ENCODE measurements at places on chromosomes 5 and 9.

DNA sequence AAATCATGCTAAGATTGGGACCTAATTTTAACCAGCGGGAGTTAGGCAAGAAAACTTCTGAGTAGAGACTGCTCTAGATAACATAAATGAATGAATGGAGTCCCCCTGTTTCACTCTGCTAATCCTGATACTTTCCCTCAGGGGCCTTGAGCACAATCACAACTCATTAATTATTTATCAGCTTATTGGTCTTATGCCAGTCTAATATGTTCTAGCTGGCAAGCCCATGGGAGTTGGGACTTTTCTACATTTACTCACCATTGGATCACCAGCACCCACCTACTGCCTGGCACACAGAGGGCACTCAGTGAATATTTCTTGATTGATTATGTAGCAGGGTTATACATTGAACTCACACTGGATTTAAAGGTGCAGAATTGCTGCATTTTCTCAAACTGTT, 13.5 kb upstream of the TMED7 start:
- DNase-seq, result no peak

DNA sequence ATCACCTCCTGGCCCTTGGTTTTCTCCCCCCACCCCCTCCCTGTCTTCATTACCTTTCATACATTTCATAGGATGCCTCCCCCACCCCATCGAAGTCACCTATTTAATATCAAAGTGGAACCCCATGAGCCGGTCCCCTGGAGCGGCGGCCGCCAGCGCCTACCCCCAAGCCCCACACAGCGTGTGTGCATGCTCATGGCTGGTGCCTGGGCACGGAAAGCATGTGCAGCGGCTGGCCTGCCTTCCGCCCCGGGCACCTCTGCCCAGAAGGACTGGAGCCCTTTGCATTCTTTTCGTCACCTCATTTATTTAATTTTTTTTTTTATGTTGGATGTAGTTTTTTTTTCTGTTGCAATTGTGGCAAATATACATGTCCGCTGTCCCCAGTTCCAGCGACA, 116.2 kb downstream of the WNK2 start:
- DNase-seq, result no peak

- peak; percentile 74 for DNase-seq
Observed at GRCh38 chr9:133371261-133371711, 4.6 kb downstream of the SURF4 start.

- no peak for DNase-seq
Observed at GRCh38 chr5:157072508-157072907, 13.6 kb upstream of the HAVCR1 start.

DNA sequence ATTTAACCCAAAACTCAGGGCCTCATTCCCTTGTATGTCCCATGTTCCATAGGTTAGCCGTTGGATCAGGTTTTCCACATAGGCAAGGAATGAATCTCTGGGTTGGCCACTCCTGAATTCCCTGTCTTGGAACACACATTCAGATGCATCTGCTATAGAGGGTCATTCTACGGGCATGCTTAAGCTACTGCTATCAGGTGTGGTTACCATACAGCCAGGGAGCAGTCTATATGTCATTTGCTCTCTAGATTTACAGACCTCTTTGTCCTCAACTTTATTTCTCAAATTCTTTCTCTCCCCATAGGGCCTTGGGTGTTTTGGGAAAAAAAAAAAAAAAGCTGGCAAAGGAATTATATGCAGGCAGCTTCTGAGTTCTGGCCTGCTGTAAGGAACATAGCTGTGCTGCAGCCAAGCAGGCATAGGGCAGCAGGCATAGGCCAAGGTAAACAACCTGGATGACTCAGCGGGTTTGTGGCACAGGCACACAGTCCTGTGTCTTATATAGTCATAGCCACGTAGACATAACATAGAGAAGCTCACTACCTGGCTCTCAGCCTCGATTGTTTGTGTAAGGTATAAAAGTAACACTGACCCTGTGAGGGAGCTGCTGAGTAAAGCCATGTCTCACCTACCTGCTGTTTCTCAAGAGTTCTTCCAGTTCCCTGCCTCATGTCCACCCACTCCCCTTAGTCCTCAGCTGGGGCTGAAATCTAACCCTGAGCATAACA, 141.5 kb downstream of the OSTF1 start:
- DNase-seq, result no peak

DNA sequence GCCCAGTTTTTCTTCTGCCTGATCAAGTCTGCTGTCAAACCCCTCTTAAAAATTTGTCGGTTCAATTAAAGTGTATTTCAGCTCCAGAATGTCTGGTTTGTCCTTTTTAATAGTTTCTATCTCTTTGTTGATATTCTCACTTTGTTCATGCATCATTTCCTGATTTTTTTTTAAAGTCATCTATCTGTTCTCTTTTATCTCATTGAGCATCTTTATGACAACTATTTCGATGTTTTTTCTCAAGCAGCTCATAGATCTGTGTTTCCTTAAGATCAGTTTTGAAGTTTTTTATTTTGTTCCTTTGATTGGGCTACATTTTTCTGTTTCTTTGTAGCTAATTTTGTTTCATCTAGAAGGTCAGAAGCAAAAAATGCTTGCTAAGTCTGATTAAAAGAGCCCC, 53.7 kb downstream of the FGD3 start:
- no peak for DNase-seq

DNA sequence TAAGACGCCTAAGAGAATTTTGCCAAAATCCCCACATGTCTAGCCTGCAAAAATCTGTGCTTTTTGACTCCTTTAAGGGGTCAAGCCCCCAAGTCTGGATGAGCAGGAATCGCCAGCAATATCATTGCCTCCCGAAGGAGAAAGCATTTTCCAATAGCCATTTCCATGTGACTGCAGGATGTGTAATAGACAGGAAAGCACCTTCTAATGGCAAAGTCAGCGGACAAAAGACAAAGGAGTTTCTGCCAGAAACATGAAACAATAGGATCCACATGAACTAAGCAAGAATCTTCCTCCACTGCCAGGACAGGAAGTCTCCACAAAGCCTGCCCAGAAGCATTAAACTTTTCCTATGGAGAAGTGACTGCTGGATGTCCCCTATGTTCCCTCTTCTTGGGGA, 177.1 kb upstream of the PCSK5 start:
- no peak for DNase-seq

GRCh38 chr5:124000538-124000937, 488.6 kb downstream of the CSNK1G3 start:
- no peak for DNase-seq

GRCh38 chr9:91814201-91814600, 135.8 kb downstream of the ROR2 start:
- DNase-seq, result no peak

DNA sequence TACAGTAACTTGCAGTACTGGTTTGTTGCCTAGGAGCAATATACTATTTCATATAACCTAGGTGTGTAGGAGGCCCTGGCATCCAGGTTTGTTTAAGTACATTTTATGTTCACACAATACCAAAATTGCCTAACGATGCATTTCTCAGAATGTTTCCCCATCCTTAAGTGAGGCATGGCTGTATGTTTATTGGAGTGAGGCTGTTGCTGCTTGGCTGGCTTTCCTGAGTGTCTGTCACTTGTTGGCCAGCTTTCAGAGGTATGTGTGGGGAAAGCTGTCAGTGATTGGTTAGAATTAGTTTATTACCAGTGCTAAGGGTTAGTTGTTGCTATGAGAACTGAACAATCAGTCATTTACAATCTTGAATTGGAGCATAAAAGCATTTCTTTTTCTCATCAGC, 154.1 kb upstream of the CDH12 start:
- no peak for DNase-seq

GRCh38 chr5:15966066-15966640, 213.4 kb downstream of the MARCHF11 start:
- DNase-seq, result no peak

DNA sequence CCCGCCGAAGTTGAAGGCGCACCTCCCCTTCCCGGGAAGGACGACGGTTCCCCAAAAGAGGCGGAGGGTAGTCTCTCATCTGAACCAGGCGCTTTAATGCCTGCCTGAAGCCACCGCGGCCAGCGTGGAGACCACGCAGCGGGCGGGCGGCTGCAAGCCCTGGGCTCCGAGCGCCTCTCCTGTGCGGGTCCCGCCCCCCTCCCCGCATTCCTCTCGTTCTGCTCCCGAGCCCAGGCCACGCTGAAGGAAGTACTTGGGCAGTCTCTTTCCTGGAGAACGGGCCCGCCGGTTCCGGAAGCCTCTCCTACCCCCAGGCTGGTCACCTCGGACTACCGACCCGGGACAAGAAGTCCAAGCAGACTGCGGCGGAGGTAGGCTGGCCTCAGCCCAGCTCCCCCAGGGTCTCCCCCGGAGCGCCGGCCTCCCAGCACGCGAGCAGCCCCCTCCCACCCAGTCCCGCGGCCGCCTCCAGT, 571 bp downstream of the PPIC start:
- peak; percentile 2 for DNase-seq

- DNase-seq, result no peak
Observed at GRCh38 chr5:38263983-38264382, 5.6 kb downstream of the EGFLAM start.

GRCh38 chr9:23765561-23765960, 60.5 kb downstream of the ELAVL2 start:
- DNase-seq, result no peak

DNA sequence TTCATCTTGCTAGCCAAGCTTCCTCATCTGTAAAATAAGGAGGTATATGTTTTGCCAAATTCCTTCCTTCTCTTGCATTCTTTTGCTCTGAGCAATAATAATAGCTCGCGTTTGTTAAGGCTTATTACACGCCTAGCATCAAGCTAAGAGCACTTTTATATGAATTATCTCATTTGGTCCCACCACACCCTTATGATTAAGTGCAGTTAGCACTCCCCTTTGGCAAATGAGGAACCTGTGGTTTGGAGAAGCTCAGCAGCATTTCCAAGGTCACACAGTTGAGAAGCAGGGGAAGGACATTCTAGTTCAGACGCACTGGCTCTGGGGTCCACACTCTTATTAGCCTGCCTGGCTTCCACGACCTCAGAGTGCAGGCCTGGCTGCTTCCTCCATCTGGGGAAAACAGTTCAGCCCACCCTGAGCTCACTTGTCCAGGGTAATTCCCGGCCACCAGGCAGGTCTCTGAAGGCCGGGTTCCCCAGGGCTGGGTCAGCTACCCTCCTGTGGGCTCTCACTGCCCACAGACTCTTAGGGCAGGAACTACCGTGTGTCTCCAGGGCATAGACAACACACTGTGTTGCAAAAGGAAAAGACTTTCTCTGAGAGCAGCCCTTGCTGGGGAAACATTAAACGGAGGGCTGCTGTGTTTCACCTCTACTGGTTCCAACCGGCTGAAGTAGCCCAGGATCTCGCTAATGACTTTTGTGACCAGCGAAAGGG, 9.9 kb upstream of the FBP1 start:
- DNase-seq, result no peak

- DNase-seq, result no peak
Observed at GRCh38 chr9:85484235-85484634, 257.5 kb downstream of the AGTPBP1 start.

- DNase-seq, result no peak
Observed at GRCh38 chr5:100406640-100407039, 128.5 kb upstream of the FAM174A start.

DNA sequence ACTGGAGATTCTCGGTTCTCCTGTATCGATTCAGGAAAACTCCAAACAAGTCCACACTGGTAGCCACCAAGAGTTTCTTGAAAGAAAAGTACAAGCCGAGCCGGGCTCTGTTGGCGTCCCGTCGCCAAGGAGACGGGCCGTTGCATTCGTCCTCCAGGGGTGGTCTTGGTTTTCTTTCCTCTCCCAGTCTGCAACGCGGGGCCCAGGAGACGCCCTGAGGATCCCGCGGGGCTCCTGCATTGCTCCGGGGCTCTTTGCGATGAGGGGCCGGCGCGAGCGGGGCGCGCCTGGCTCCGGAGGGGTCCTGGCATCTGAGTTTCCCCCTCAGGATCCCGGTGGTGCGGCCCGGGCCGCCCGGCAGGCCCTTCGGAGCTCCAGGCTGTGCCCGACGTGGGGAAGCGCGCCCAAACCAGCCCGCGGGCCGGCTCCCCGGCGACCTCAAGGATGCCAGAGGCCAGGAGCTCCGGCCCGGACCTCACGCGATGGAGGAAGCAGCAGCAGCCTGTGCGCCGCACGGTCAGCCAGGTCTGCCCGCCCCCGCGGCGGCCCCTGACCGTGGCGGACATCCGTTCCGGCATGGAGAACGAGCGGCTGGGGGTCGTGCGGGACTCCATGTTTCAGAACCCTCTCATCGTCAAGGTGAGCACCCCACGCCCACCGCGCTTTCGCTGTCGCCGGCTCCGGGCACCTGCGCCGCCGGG, at the start of gene CFAP77:
CFAP77 (plus strand) TSS at position 384 of the 701 bp plus-strand sequence; CDS start at position 445, 61 bp downstream.
- DNase-seq, result peak; percentile 48

DNA sequence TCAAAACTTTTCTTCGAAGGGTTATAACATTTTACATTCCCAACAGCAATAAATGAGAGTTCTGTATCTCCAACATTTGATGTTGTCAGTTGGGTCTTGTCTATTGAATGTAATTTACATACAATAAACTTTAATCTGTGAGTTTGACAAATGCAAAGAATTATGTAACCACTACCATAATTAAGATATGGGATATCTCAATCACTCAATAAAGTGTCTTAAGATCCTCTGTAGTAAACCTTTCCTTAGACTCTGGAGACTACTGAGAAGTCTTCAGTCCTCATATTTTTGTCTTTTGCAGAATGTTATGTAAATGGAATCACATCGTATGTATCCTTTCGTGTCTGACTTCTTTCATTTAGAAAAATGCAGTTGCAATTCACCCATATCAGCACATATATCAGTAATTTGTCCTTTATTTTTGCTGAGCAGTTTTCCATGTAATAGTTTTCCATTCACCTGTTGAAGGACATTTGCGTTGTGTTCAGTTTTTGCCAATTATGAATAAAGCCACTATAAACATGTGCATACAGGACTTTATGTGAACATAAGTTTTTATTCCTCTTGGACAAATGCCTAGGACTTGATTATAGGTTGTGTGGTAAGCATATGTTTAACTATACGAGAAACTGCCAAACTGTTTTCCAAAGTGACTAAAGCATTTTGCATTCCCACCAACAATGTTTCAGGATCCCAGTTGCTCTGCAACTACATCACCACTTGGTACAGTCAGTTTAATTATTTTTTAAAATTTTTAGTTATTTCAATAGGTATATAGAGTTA, 784.6 kb upstream of the ZNF608 start:
- DNase-seq, result no peak

GRCh38 chr9:20683351-20684034, 566 bp upstream of the FOCAD start:
- DNase-seq, result peak; percentile 45

DNA sequence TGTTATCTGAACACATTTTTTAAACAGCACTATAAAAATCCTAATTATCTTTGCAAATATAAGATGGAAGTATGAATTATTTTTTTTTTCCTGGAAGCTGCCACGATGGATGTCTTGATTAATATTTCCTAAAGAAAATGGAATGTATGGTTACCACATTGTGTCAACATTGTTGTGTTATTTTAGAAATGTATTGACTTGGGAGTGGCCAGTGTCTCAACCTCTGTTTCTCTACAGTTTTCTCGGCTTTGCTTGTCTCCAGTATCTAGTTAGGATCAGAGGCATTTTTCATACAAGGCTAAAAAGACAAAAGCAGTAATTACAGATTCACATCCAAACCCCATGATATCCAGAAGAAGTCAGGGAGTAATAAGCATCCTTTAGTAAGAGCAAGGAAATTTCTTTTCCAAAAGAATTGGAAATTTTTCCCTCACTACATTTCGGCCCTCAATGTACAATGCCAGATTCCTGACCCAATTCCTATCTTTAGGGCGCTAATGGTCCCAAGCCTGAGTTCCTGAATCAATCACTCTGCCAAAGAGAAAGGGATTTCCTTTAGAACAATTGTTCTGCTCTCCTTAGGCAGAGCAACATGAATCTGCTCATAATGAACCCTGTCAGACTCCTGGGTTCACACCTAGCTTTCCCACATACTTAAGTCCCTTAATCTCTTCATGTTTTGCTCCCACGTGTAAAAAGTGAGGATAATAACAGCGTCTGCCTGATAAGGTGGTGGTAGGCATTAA, 111.7 kb downstream of the EDIL3 start:
- no peak for DNase-seq

All from stimulated activated CD4-positive, alpha-beta T cell treated with anti-CD3 and anti-CD28 coated beads, Interleukin-4, amount 100 ng/mL, for 1 hour (primary cell).